ENCODE measurements at places on chromosomes 5 and 9. TPM values are rescaled to one million over a fixed set of nuclear protein-coding genes. Genes with fewer than 3 reads are reported as not detected.

The CD14 gene
- not detected for total RNA-seq

The BHMT2 gene
- total RNA-seq: not detected

The ST8SIA4 gene
- 30.3 TPM for total RNA-seq

The PCDHB8 gene
- total RNA-seq: 9.2 TPM

DNA sequence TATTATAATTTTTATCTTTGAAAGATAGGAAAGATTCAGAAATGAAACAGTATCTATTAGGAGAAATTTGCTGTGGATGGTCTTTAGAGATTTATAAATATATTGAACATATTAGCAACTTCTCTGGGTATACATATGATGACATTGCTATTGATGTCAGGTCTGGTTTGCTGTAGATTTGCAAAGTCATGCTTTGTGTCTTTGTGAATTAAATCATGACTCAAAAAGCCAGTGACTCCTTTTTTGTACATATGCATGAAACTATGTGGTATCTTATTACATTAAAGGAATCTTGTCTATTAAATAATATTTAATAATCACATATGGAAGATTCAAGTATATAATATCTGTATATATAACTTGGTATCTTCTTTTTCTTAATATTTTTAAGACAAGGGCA, 141.9 kb downstream of the ST8SIA4 start:
- no peaks in the 10 kb centered on the region for H3K4me1 ChIP-seq
- no peaks in the 10 kb centered on the region for H3K27me3 ChIP-seq
- no peak overlapping the region for H3K4me3 ChIP-seq
- no peaks in the 10 kb centered on the region for H3K36me3 ChIP-seq

DNA sequence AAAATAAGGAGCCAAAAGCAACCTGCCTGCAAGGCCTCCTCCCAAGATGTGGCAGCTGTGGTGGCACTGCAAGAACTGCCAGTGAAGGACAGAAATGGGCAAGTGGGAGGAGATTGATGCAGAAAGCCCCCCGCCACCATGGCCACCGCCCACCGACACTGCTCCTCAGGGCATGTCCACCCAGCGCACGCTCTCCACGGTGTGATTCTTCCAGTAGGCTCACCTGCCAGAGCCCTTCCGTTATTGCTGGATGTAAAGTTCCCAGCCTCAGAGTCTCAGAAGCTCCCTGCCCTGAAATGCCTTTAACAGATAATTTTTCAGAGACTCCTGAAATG, 155.2 kb upstream of the PHYKPL start:
- no peak overlapping the region for H3K27ac ChIP-seq
- peaks cover 26% of the 10 kb centered on the region for H3K27me3 ChIP-seq
- peaks cover 38% of the 10 kb centered on the region for H3K4me1 ChIP-seq
- no peak for DNase-seq
- H3K36me3 ChIP-seq: peaks cover 3% of the 10 kb centered on the region
- no peak overlapping the region for H3K4me3 ChIP-seq

- no peak overlapping the region for H3K27ac ChIP-seq
- H3K4me1 ChIP-seq: peaks cover 3% of the 10 kb centered on the region
- peaks cover 2% of the 10 kb centered on the region for H3K36me3 ChIP-seq
- H3K4me3 ChIP-seq: no peak overlapping the region
Measured at GRCh38 chr5:67182301-67182790, 14.3 kb downstream of the CD180 start.

DNA sequence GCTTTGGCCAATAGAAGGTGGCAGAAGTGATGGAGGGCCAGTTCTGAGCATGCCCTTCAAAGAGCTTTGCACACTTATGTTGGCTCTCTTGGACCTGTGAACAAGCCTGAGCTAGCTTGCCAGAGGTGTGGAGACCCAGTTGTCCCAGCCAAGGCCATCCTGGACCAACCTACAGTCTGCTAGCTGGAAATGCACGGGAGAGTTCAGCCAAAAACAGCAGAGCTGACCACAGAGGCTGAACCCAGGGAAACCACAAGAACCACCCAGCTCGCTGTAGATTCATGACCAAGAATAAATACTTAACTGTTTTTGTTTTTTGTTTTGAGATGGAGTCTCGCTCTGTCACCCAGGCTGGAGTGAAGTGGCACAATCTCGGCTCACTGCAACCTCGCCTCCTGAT, 65.4 kb upstream of the HAND1 start:
- H3K36me3 ChIP-seq: no peaks in the 10 kb centered on the region

- H3K4me1 ChIP-seq: peaks cover 30% of the 10 kb centered on the region
- peaks cover 19% of the 10 kb centered on the region for H3K27me3 ChIP-seq
- H3K27ac ChIP-seq: no peak overlapping the region
- peak overlapping the region; percentile 61 for H3K4me3 ChIP-seq
Measured at GRCh38 chr9:35835766-35836165, 6.7 kb downstream of the TMEM8B start.

GRCh38 chr9:7336356-7337065, 463.1 kb downstream of the DMAC1 start:
- no peak overlapping the region for H3K27ac ChIP-seq
- peaks cover 2% of the 10 kb centered on the region for H3K4me1 ChIP-seq
- H3K4me3 ChIP-seq: no peak overlapping the region
- DNase-seq: no peak
- H3K36me3 ChIP-seq: no peaks in the 10 kb centered on the region

DNA sequence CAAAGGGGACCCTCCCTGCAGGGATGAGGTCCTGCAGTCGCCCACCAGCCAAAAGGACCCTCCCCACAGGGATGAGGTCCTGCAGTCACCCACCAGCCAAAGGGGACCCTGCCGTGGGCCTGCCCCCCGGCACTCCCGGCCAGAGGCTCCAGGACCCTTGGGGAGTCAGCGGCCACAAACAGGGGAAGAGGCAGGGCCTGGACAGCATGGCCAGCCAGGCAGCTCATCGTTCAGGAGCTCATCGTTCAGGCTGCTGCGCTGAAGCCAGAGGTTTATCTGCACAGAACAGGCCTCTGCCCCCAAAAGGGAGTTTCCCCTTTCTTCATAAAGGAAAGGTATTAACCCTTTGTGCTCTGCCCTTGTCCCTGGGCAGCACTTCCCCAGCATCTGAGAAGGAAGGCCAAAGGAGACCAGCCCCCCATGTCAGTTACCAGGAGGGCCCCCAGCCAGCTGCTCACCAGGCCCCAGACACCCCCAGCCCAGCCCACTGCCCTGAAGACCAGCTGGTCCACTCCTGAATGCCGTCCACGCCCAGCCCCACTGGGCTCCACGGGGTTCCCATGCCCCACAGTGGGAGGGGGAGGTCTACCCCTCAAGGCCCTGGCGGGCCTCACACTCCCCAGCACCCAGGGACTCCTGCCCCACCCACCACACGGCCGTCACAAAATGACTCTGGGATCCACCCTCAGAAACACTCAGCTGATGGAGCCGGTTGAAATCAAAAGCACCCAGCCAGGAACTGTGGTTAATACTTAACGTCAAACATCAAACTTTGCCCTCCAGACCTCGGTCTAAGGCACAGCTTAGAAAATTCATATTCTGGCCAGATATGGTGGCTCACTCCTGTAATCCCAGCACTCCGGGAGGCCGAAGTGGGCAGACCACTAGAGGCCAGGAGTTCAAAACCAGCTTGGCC, 6.3 kb downstream of the SLC12A7 start:
- H3K27ac ChIP-seq: no peak overlapping the region
- peaks cover 10% of the 10 kb centered on the region for H3K4me1 ChIP-seq
- no peak overlapping the region for H3K4me3 ChIP-seq
- DNase-seq: no peak
- peaks cover 5% of the 10 kb centered on the region for H3K36me3 ChIP-seq

GRCh38 chr5:86403190-86403589, 214.6 kb upstream of the COX7C start:
- DNase-seq: no peak
- no peaks in the 10 kb centered on the region for H3K4me1 ChIP-seq
- no peaks in the 10 kb centered on the region for H3K27me3 ChIP-seq
- no peaks in the 10 kb centered on the region for H3K36me3 ChIP-seq
- H3K4me3 ChIP-seq: no peak overlapping the region

DNA sequence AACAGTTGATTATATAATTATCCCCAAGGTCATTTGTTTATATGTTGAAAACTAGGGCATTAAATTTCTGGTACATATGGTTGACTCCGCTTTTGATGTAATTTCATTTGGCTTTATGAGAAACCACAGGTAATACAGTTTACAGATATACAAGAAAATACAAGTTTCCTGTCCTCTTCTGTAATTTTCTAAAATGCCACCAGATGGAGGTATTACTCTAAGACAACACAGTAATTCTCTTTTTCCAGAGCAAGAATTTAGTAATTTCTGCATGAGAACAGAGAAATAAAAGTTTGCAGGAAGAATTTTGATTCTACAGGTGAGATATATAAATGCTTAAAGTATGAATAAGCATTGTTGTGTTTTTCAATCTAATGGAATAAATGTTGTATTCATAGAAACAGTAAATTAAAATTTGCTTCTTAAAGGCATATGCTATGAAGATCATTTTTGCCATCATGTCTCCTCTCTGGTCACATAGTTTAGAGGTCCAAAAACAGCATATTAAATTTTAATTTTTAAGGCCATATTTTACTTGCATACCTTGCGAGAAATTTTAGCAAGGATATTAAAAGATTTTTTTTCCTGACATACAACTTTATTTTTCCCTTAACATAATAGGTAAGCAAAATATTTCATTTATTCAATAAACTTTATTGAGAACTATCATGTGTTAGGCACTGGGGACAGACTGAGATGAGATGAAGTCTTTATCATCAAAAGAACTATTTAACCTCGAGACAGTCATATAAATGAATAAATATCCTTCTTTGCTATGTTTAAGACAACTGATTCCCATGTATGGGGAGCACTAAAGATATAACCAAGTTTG, 22.7 kb downstream of the CHD1 start:
- H3K4me3 ChIP-seq: no peak overlapping the region
- no peaks in the 10 kb centered on the region for H3K27me3 ChIP-seq
- H3K36me3 ChIP-seq: peaks cover 4% of the 10 kb centered on the region
- no peak overlapping the region for H3K27ac ChIP-seq

DNA sequence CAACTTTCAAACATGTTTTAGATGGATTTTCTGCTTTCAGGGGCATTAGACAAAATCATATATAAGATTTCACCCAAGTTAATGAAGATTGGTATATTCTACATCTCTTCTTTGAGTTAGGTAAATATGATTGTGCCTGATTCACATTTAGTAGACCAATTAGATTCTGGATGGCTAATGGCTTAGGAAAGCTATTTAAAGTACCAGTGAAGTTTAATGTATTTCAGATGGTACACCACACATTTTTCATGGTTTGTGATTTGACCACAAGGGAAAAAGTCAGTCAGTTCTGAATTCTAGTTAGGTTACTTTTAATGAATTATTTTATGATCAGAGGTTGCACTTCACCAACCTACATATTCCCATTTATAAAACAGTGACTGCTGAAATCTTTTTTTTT, 409.7 kb downstream of the ADGRV1 start:
- no peak for DNase-seq
- peaks cover 1% of the 10 kb centered on the region for H3K27me3 ChIP-seq
- H3K4me3 ChIP-seq: no peak overlapping the region
- H3K4me1 ChIP-seq: peaks cover 3% of the 10 kb centered on the region

DNA sequence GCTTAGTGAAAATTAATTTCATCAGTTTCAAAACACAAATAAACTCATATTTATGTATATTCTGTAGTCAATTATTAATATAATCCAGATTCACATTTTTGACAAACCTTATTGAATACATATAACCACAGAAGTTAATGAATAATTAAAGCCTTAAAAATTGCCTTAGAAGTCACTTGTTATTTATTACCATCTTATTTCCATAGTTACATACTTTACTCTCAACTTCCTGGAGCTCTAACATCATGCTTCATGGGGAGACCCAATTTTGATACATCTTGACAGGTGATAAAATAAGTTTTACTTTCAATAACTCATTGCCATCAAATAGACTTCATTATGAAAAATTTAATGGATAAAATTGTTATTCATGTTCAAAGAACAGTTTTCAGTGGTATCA, 1038.7 kb downstream of the PTPRD start:
- H3K27me3 ChIP-seq: no peaks in the 10 kb centered on the region
- no peak overlapping the region for H3K27ac ChIP-seq
- H3K36me3 ChIP-seq: no peaks in the 10 kb centered on the region

DNA sequence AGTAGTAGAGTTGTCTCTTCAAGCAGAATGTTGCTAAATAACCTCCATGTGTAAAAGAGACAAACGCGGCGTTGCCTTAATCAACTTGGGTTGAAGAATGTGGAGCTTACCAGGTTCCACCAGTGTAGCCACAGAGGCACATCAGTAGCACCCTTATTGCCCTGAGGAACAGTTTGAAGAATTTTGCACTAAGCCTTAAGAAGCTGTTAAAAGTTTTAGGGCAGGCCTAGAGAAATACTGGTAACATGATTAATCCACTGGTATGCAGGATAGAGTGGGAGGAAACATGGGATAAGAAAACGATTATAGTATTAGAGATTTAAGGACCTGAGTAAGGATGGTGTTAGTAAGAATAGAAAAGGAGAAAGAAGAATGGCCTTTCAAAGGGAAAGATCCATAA, 100.6 kb downstream of the ZCCHC7 start:
- DNase-seq: no peak
- no peaks in the 10 kb centered on the region for H3K27me3 ChIP-seq
- no peak overlapping the region for H3K4me3 ChIP-seq
- no peaks in the 10 kb centered on the region for H3K36me3 ChIP-seq
- no peaks in the 10 kb centered on the region for H3K4me1 ChIP-seq
- no peak overlapping the region for H3K27ac ChIP-seq

DNA sequence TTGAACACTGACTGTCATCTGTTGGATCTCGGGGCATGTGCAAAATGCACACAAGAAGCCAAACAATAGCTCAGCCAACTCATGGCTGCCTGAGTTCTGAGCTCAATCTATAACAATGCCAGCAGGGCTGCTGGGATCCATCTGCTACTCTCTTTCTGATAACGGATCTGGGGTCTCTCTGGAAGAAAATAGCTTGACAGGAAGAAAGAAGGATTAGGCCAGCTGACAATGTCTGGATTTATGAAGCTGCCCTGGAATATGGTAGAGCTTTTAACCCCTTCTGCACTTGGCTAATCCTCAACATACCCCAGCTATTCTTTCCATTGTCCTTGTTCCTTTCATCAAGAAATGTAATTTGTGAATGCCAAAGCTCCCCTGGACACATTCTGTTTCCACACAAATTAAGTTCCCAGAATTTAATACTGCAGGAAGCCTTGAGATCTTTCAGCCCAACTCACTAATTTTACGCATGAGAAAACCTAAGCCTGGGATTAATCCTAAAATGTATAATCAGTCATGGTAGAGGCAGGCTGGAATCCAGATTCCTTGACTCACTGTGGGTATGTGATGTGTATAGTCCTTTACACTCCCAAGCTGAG, 62.7 kb upstream of the PCA3 start:
- no peak overlapping the region for H3K4me3 ChIP-seq
- H3K36me3 ChIP-seq: no peaks in the 10 kb centered on the region
- peak overlapping the region; percentile 85 for H3K27ac ChIP-seq
- peaks cover 5% of the 10 kb centered on the region for H3K27me3 ChIP-seq

- DNase-seq: peak; percentile 74
- no peak overlapping the region for H3K27ac ChIP-seq
- H3K27me3 ChIP-seq: peaks cover 10% of the 10 kb centered on the region
- H3K4me1 ChIP-seq: peaks cover 8% of the 10 kb centered on the region
- no peak overlapping the region for H3K4me3 ChIP-seq
- no peaks in the 10 kb centered on the region for H3K36me3 ChIP-seq
Measured at GRCh38 chr9:119365291-119366027, 3.8 kb downstream of the BRINP1 start.

- H3K36me3 ChIP-seq: no peaks in the 10 kb centered on the region
- no peak overlapping the region for H3K4me3 ChIP-seq
- peaks cover 6% of the 10 kb centered on the region for H3K27me3 ChIP-seq
- H3K4me1 ChIP-seq: peaks cover 8% of the 10 kb centered on the region
Measured at GRCh38 chr9:132003896-132004295, 75.8 kb downstream of the MED27 start.

- H3K4me3 ChIP-seq: no peak overlapping the region
- H3K27ac ChIP-seq: no peak overlapping the region
- no peaks in the 10 kb centered on the region for H3K4me1 ChIP-seq
Measured at GRCh38 chr5:60887746-60888145, 43.7 kb upstream of the ELOVL7 start.

Measured in endothelial cell (in vitro differentiated cells).